ENCODE measurements at places on chromosomes 11 and 22.

GRCh38 chr11:125055107-125055715 lies 7.9 kb upstream of the SLC37A2 start:
- DNase-seq, result no peak

DNA sequence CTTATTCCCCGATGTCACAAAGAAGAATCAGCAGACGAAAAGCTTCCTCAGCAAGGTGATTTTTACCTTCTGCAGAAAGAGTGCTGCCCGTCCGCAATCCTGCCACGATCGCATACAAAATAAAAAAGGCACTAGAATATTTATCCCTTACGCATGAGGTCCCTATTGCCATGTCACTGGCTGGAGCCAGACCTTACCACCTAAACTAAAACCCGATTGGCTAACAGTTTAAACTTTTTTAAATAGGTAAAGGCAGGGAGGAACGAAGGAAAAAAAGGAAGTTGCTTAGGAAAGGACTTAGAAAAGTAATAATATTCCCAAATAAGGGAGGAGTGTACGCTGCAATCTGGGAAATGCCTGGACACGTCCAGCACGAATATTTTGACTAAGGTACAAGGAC lies 21.2 kb upstream of the ALDH3B2 start:
- DNase-seq, result no peak

DNA sequence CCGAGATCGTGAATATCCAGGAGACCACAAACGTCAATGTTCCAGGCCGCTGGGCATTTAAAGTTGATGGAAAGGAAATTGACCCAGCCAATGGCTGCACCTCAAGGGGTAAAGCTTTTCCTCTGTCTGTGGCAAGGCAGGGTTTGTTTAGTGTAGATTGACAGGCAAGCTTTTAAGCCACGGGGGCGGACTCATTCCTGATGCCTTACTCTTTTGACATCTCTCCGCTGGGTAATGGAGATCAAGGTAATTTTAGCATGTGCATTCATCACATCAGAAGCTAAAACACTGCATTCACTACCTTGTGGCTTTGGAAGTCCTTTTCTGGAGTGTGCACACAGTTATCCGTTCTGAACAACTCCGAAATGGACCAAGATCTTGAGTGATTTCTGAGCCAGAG lies 12.6 kb downstream of the TECTA start:
- DNase-seq, result no peak

DNA sequence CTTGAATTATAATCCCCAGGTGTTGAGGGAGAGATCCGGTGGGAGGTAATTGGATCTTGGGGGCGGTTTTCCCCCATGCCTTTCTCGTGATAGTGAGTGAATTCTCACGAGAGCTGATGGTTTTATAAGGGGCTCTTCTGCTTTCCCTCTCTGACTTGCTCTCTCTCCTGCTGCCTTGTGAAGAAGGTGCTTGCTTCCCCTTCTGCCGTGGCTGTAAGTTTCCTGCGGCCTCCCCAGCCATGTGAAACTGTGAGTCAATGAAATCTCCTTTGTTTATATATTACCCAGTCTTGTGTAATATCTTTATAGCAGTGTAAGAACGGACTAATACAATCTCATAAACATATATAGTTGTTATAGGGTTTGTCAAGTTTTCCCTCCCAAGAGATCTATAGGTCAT lies 32.8 kb downstream of the KCNE3 start:
- no peak for DNase-seq

GRCh38 chr22:46815896-46816731 lies 53.7 kb downstream of the TBC1D22A start:
- no peak for DNase-seq

DNA sequence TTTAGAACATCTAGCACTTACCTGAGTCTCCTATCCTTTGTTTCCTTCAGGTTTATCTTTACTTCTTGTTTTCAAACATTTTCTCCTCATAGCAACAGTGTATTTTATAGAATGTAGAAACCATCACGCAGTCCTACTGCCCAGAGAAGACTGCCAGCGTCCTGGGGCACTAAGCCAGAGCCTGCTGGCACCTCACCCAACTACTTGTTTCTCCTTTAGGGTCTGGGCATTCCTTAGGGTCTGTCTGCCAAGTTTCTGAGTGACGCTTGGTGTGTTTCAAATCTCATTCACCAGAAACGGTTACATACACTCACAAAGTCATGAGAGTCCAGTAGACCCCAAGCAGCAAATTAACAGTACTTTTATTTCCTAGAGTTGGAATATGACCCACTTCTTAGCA lies 49.6 kb upstream of the SLC25A1 start:
- no peak for DNase-seq

- DNase-seq, result no peak
Measured at GRCh38 chr11:61777234-61778090, 14.9 kb downstream of the TMEM258 start.

DNA sequence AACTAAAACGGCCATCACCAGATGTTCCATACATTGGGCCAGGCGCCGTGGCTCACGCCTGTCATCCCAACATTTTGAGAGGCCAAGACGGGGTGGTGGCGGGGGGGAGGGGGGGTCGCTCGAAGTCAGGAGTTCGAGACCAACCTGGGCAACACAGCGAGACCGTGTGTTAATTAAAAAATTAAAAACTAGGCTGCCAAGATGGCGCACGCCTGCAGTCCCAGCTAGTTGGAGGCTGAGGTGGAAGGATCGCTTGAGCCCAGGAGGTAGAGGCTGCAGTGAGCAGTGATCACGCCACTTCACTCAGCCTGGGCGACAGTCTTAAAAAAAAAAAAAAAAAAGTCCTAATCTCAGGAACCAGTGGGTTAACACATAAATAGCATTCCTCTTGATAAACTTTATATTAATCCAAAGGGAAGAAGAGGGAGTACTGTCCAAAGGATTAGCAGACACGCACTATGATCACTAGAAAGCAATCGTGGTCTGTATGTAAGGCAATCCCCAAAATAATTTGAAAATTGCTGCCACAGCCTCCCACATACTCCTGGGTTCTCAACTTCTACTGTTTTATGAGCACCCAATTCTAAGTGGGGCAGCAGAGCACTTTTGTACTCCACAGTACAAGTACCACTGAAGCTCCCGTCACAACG lies 604 bp downstream of the PUS3 start:
- DNase-seq, result no peak

DNA sequence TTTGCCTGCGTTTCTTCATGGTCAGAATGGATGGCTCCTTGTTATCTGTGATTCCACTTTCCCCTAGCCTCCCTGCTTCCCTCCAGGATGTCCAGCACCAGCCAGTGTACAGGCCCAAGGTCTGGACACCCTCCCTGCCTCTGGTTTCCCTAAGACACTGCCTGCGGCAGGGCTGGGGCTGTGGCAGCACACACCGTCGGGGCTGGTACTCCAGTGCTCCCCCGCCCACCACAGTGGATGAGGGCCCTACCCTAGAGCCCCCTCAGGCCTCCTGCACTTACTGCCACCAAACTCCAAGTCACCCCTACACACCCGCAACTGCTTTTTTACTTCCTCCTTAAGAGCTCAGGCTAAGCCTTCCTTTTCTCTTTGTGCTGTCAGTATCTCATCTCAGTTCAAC lies 28.9 kb downstream of the ZNF214 start:
- DNase-seq, result no peak

DNA sequence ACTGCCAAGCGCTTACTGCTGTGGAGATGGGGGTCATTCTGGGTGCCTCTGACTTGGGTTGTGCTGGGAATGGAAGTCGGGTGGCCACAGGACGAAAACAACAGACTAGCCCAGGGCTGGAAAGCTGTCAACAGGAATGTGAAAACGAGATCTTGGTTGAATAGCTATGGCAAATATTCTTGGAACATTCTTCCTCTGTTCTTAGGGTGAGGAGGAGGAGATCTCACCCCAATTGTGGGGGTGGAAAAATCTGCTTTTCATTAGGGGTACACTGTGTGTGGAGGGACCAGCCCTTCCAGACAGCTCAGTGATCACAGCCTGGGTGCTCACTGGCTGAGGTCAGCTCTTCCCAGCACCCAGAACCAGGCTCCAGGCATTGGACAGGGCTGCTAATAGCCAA lies 52.0 kb upstream of the PRSS23 start:
- DNase-seq, result no peak

All from NCI-H2081 treated with DMSO at 0.1 percent for 48 hours (cell line).